ENCODE measurements at places on chromosomes 1 and 21.

DNA sequence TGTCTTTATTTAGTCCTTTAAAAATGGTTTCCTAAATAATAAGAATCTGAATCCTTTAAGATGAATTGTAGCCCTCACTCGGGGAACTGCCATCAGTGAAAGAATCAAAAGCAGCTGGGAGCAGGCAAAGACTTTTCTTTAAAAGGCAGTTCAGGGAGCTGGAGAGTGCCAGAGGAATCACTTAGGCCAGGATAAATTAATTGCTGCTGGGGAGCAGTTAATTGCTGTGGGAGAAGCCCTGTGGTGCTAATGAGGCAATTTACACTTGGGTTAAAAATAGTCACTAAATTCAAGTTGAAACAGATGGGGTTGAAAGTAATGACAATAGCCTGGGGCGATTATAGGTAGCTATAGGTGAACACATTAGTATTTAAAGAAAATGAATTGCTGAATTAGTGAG is 38.7 kb upstream of the COL24A1 start:
- DNase-seq = no peak

DNA sequence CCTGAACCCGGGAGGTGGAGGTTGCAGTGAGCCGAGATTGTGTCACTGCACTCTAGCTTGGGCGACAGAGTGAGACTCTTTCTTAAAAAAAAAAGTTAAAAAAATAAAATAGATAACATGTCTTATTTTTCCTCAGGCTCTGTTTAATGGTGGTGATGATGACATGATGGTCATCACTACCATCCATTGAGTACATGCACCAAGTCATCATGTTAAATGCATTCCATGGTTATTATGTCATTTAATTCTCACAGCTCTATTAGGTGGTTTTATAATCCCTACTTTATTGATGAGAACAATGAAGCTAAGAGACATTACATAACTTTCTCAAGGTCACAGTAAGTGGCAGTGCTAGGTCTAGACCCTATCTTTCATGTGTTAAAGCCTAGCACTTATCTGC is 34.4 kb upstream of the MAB21L3 start:
- DNase-seq = no peak

- no peak for DNase-seq
Measured at GRCh38 chr1:94246692-94247137, 9.3 kb upstream of the ARHGAP29 start.

GRCh38 chr1:230087028-230087716 is 20.1 kb downstream of the GALNT2 start:
- no peak for DNase-seq

DNA sequence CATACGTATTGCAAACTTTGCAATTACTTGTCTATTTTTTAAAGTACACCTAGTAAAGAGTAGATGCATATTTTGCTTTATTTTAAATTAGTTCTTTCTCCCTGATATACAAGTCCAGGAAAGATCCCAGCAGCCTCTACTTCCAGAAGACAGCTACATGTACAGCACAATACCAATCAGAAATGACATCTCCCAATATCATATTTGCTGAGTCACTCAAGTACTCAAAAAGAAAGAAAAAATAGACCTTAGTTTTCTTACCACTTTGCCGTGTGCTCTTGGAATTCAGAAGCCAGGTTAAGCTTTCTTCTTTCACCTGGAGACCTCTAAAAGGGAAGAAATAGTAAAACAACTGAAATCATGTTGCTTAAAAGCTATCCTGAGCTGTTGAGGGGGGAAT is 412.6 kb upstream of the RUNX1 start:
- DNase-seq = no peak
